ENCODE measurements at places on chromosomes 7 and 10. TPM values are rescaled to one million over a fixed set of nuclear protein-coding genes. Genes with fewer than 3 reads are reported as not detected.
A peak's percentile ranks its signal among the peaks of the same experiment; 100 is the strongest.

- ATAC-seq = no peak
These were observed 49.9 kb downstream of the ARL4A start for GRCh38 chr7:12737373-12737772.

Gene ANXA8L1
- not detected for total RNA-seq

GRCh38 chr7:55104712-55105433 lies 86.1 kb downstream of the EGFR start:
- peak; percentile 57 for ATAC-seq

- ATAC-seq = no peak
These were observed 18.5 kb upstream of the LMOD2 start for GRCh38 chr7:123637203-123637602.

- ATAC-seq = no peak
These were observed 52.0 kb downstream of the GTF2IRD1 start for GRCh38 chr7:74505471-74506324.

DNA sequence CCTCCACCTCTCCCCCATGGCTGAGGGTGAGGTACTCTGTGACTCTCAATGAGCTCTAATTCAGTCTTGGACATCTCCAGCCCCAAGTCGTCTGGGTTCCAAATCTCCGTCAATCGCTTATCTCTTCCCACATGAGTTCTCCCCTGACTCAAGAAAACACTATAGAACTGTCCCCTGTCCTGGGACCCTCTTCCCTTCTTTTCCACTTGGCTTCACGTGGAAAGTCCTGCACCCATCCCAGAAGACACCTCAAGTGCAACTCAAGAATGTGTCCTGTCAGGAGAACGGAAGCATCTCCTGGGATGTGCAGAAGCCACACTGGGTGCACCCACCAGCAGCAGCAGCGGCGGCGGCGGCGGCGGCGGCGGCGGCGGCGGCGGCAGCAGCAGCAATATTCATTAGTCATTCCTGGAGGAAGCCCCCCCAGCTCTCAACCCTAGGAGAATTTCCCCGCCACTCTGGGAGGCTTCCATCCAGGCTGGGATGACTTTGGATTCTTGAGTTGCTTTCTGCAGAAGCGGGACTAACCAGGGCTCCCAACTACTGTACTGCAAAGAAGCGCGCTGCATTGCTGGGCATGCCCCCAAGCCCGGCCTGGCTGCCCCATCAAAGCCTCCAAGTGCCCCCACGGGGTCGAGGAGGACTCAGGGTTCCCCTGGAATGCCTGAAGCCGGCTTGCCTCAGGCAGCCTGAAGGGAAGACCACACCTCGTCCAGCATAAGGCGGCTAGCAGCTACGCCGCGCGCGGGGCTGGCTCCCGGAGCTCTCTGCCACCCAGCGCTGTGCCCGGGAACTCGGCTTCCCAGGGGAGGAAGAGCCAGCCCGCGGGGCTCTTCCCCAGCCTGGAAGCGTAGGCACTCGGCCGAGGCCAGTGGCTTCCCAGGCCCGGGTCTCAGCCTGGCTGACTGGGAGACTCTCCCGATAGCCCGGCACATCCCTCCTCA lies 1.0 kb downstream of the CRTAC1 start:
- ATAC-seq = no peak

DNA sequence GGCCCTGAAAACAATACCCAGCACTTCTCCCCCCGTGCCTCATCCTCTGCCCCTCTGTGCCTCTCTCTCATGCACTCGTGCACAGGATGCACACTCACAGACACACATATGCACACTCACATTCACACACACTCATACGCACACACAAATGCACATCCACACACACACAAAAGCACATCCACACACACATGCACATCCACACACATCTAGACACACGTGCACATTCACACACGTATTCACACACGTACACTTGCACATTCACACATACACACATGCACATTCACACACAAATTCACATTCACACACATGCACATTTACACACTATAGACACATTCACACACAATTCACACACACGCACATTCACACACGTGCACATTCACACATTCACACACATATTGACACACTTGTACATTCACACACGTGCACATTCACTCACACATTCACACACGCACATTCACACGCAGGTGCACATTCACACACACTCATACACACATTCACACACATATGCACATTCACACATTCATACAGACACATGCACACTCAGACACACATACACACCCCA lies 19.2 kb downstream of the SHH start:
- no peak for ATAC-seq

Gene SLC25A28
- 39.2 TPM for total RNA-seq

All from activated T-helper 17 cell treated with anti-CD3 and anti-CD28 coated beads, Interleukin-2, amount 50 U/mL, for 72 hours (primary cell).